ENCODE measurements at places on chromosomes 2 and 18. TPM values are rescaled to one million over a fixed set of nuclear protein-coding genes. Genes with fewer than 3 reads are reported as not detected.

KRTCAP3 gene
- total RNA-seq, result 13.8 TPM

PCARE gene
- not detected for total RNA-seq

PROM2 gene
- total RNA-seq, result 4.2 TPM

ATOH8 gene
- 60.2 TPM for total RNA-seq

ECEL1 gene
- 0.40 TPM for total RNA-seq

PLGLB2 gene
- total RNA-seq, result 0.44 TPM

DNA sequence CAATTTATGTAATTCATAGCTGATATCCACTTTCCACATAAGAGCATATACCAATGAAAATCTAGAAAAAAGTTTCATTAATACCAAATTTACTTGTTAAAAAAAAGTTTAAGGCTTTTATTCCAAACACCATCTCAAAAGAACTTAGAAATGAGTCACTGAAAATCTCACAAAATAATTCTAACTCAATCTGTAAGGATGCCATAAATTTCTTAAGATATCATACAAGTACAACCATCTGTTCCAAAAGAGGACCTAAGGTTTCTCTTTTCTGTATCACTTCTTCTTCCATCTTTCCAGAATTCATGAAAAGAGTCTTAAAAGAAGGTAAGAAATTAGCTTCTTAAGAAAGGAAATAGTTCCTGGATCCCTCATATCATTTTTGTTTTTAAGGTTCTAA lies 60.4 kb downstream of the TRIP12 start:
- H3K27ac ChIP-seq, result no peak overlapping the region
- no peaks in the 10 kb centered on the region for H3K27me3 ChIP-seq
- H3K4me3 ChIP-seq, result no peak overlapping the region
- peaks cover 19% of the 10 kb centered on the region for H3K36me3 ChIP-seq
- no peak for DNase-seq

DNA sequence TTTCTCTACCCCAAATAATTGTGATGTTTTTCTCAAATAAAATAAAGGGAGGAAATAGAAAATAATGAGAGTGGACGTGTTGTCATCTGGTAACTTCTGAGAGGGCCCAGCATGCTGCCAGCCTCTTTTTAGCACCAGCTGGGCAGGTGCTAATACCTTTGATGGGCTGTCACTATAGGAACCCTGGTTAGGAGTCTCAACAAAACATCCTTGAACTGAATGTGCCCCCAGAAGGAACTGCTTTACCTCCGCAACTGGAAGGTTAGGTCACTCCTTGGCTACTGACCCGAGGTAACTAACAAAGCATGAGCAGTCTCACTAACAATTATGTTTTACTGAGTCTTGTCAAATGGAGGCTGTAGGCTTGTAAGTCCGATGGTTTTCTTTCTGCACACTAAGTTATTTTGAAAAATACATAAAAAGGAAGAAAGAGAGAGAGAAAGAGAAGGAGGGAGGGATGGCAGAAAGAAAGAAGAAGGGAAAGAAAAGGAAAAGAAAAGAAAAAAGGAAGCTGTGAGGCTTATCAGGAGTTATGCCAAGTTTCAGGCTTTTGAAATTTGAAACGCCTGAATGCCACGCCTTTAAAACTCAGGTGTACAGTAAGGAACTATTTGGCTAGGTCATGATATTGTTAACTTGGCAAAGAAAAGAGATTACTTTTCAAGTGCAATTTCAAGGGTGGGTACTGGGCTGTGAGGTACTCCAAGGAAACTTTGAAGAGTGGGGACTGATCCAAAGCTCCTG lies 91.0 kb downstream of the TGIF1 start:
- no peaks in the 10 kb centered on the region for H3K27me3 ChIP-seq
- H3K27ac ChIP-seq, result peak overlapping the region; percentile 28
- no peaks in the 10 kb centered on the region for H3K4me1 ChIP-seq
- H3K4me3 ChIP-seq, result no peak overlapping the region
- H3K36me3 ChIP-seq, result no peaks in the 10 kb centered on the region
- peak; percentile 28 for DNase-seq

DNA sequence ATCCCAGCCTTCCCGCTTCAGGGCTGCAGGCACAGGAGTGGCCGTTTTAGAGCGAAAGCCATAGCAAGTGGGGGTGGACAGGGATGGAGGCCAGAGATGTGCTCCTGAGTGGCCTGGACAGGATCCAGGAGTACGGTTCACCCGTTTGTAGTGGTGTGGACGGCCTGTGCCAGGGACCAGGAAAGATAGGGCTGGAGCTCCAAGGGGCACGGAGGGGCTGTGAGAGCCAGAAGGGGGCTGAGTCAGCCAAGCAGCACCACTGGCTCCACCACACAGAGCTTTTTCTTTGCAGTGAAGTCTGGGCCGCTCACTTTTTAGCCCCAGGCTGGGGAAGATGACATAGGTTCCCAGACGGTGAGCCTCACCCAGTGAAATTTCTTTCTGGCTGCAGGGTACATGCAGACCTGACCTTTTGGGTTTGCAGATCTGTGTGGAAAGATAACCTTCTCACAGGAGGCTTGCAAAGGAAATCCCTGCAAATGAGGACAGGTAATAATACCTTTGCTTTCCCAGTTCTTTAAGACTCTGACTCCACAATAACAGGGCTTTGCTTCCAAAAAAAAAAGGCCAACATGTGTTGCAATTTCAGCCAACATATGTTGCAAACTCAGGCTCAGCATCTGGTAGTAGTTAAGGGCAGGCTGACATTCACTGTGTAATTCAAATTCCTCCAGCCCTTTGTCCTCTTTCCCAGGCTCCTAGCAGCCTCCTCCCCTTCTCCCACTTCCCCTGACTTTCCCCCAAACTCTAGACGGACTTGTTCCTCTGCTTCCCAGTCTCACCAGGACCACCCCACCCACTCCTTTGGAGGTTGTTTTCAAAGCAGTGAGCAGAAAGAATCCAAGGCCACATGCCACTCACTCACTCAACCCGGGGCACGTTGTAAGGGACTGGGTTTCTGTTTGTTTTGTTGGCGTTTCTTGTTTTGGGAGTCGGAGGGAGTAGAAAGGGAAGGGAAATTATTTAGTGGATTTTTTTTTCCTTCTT lies 20.3 kb upstream of the LAPTM4A start:
- H3K4me3 ChIP-seq, result no peak overlapping the region
- H3K36me3 ChIP-seq, result no peaks in the 10 kb centered on the region
- no peaks in the 10 kb centered on the region for H3K27me3 ChIP-seq
- peak overlapping the region; percentile 65 for H3K27ac ChIP-seq
- DNase-seq, result no peak

DNA sequence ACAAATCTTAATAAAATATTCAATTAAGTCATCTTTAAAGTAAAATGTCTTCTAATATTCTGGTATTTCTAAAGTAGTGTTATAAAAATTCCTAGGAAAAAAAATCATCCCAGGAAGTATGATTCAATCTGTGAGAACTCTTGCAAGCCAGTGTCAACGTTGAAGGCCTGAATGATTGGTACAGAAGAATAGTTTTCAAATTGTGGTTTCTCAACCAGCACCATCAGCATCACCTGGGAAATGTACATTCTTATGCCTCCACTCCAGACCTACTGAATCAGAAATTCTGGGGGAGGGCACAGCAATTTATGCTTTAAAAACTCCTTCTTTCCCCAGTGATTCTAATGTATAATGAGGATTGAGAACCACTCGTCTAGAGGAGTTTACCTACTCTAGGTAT lies 62.3 kb upstream of the C2orf15 start:
- no peak overlapping the region for H3K27ac ChIP-seq
- no peak overlapping the region for H3K4me3 ChIP-seq
- H3K36me3 ChIP-seq, result no peaks in the 10 kb centered on the region

GRCh38 chr2:15069149-15069548 lies 436.6 kb downstream of the LRATD1 start:
- no peaks in the 10 kb centered on the region for H3K27me3 ChIP-seq
- H3K36me3 ChIP-seq, result no peaks in the 10 kb centered on the region
- no peak overlapping the region for H3K27ac ChIP-seq
- H3K4me1 ChIP-seq, result no peaks in the 10 kb centered on the region
- H3K4me3 ChIP-seq, result no peak overlapping the region

GRCh38 chr2:64768491-64769005 lies 114.8 kb upstream of the SERTAD2 start:
- H3K4me3 ChIP-seq, result peak overlapping the region; percentile 79
- no peak for DNase-seq
- H3K4me1 ChIP-seq, result peaks cover 14% of the 10 kb centered on the region
- no peaks in the 10 kb centered on the region for H3K27me3 ChIP-seq

GRCh38 chr2:229249536-229249935 lies 21.6 kb downstream of the PID1 start:
- DNase-seq, result no peak
- H3K27ac ChIP-seq, result no peak overlapping the region
- H3K27me3 ChIP-seq, result no peaks in the 10 kb centered on the region
- H3K36me3 ChIP-seq, result no peaks in the 10 kb centered on the region

DNA sequence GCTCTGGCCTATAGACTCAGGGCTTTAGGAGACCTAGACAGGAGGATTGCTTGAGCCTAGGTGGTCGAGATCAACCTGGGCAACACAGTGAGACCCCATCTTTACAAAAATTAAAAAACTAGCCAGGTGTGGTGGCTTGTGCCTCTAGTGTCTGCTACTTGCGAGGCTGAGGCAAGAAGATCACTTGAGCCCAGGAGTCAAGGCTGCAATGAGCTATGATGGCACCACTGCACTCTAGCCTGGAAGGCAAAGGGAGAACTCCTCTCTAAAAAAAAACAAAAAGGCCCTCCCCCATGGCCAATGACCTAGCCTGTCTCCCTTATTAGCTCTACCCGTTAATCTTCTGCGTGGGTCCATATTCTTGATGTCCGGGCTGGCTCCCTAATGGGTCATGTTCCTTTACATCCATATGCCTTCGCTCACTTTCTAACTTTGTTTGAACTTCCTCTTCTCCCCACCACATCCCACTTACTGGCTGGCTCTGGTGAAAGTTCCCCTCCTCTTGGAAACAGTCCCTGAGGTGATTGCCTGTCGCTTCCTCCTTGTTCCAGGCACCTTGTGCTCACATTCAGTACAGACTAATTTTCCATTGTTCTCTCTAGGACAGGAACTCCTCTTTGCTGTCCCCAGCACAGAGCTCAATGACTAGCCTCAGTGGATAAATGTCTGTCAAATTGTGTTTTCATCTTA lies 103.0 kb downstream of the AFF3 start:
- no peaks in the 10 kb centered on the region for H3K36me3 ChIP-seq
- DNase-seq, result no peak
- H3K4me3 ChIP-seq, result no peak overlapping the region
- H3K27ac ChIP-seq, result no peak overlapping the region
- peaks cover 4% of the 10 kb centered on the region for H3K4me1 ChIP-seq

GRCh38 chr2:239508261-239508660 lies 107.4 kb upstream of the HDAC4 start:
- DNase-seq, result no peak
- H3K4me1 ChIP-seq, result no peaks in the 10 kb centered on the region
- H3K36me3 ChIP-seq, result no peaks in the 10 kb centered on the region

- no peak overlapping the region for H3K27ac ChIP-seq
- DNase-seq, result no peak
- no peaks in the 10 kb centered on the region for H3K27me3 ChIP-seq
Measured at GRCh38 chr18:63150326-63150725, 169.2 kb downstream of the BCL2 start.

DNA sequence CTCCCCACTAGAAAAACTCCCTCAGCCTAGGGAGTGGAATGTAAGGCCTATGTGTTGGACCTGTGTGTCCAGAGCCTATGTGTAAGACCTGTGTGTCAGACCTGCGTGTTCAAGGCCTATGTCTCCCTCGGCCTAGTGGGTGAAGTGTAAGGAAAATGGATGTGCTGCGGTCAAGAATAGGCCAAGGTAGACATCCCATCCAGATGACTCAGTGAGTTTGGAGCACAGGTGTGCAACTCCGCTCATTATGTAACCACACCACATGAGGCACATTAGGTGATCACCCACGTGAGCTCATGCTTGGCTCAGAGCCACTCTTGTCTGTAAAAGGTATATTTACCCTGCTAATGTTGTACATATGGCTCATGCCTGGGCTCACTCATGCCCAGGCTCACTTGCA lies 565.3 kb upstream of the CRIM1 start:
- H3K27me3 ChIP-seq, result no peaks in the 10 kb centered on the region
- H3K36me3 ChIP-seq, result no peaks in the 10 kb centered on the region
- no peak overlapping the region for H3K4me3 ChIP-seq
- DNase-seq, result no peak
- H3K27ac ChIP-seq, result no peak overlapping the region

DNA sequence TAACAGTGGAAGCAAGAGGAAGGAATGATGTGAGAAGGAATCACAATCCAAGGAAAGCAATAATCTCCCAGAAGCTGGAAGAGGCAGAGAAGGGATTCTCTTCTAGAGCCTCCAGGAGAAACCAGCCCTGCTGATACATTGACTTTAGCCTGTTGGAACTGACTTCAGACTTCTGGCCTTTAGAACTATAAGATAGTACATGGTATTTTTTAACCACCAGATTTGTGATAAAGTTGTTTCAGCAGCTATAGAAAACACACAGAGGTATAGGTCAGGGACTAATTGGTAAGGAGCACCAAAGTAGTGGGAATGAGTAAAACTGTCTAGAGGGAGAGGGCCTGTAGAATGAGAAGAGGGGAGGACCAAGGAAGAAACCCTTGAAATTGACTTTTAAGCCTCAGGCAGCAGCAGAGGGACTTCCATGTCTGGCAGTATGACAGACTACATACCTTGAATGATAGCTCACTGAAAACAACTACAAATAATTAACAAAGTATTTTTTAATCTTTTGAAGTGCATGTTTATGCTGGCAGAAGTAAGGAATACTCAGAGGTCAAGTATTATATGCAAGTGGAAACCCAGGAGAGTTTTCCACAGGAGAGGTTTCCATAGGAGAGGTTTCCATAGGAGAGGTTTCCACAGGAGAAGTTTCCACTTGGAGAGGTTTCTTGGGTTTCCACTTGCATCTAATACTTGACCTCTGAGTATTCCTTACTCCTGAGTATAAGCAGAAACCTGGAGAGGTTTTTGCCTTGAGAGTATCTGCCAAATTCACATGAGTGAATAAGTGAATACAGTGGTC lies 33.8 kb upstream of the TMEM17 start:
- no peaks in the 10 kb centered on the region for H3K36me3 ChIP-seq
- H3K4me1 ChIP-seq, result no peaks in the 10 kb centered on the region
- no peak overlapping the region for H3K4me3 ChIP-seq
- DNase-seq, result no peak
- no peaks in the 10 kb centered on the region for H3K27me3 ChIP-seq

- no peaks in the 10 kb centered on the region for H3K36me3 ChIP-seq
- H3K27ac ChIP-seq, result no peak overlapping the region
- DNase-seq, result no peak
- no peaks in the 10 kb centered on the region for H3K27me3 ChIP-seq
- no peaks in the 10 kb centered on the region for H3K4me1 ChIP-seq
- H3K4me3 ChIP-seq, result no peak overlapping the region
Measured at GRCh38 chr2:216879727-216880508, 20.1 kb upstream of the TNP1 start.

- H3K27ac ChIP-seq, result no peak overlapping the region
- DNase-seq, result no peak
- no peak overlapping the region for H3K4me3 ChIP-seq
- no peaks in the 10 kb centered on the region for H3K36me3 ChIP-seq
- peaks cover 18% of the 10 kb centered on the region for H3K4me1 ChIP-seq
Measured at GRCh38 chr2:20015482-20016083, 3.1 kb upstream of the MATN3 start.

- no peak overlapping the region for H3K27ac ChIP-seq
- H3K4me1 ChIP-seq, result peaks cover 3% of the 10 kb centered on the region
- H3K4me3 ChIP-seq, result no peak overlapping the region
- no peaks in the 10 kb centered on the region for H3K36me3 ChIP-seq
- DNase-seq, result no peak
- no peaks in the 10 kb centered on the region for H3K27me3 ChIP-seq
Measured at GRCh38 chr2:237170020-237170419, 84.3 kb downstream of the COPS8 start.

- H3K27me3 ChIP-seq, result no peaks in the 10 kb centered on the region
- no peak overlapping the region for H3K4me3 ChIP-seq
- H3K27ac ChIP-seq, result no peak overlapping the region
- no peaks in the 10 kb centered on the region for H3K36me3 ChIP-seq
Measured at GRCh38 chr18:70085641-70086040, 119.8 kb downstream of the RTTN start.
